LHCN-M2 (cell line): ENCODE measurements at places on chromosomes 12 and 14. TPM values are rescaled to one million over a fixed set of nuclear protein-coding genes. Genes with fewer than 3 reads are reported as not detected.

SFSWAP gene
- 20.0 and 27.4 TPM in 2 replicates for total RNA-seq

HOXC10 gene
- 6.9 and 7.5 TPM in 2 replicates for total RNA-seq

FGD4 gene
- 5.6 and 8.1 TPM in 2 replicates for total RNA-seq

RERG gene
- 3.0 and 5.3 TPM in 2 replicates for total RNA-seq

KRT8 gene
- total RNA-seq: 0.83 TPM in 1 of 2 replicates, not detected in the other

OLR1 gene
- not detected in 2 replicates for total RNA-seq

RHEBL1 gene
- 0.90 and 2.9 TPM in 2 replicates for total RNA-seq

IFI27L2 gene
- 63.5 and 107 TPM in 2 replicates for total RNA-seq

SERPINA9 gene
- 0.32 TPM in 1 of 2 replicates, not detected in the other for total RNA-seq

PLA2G1B gene
- total RNA-seq: not detected in 2 replicates

PTPRO gene
- 0.45 and 0.63 TPM in 2 replicates for total RNA-seq

DNA sequence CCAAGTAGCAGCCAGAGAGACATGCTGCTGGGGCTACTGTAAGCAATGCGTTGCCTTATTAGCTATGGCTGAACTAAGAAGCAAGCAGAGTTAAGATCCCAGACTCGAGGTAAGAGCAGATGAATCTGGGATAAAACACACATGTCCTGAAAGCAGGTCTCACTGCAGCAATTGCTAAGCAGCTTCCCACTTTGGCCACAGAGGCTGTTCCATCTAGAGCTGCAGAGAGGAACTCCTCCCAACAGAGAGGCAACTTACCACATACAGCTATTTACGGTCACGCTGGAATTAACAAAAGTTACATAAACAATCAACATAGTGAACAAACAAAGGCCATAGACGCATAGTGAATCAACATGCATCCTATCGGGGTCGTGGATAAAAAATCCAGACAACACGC, 90.2 kb downstream of the KSR2 start:
- no peak for DNase-seq

DNA sequence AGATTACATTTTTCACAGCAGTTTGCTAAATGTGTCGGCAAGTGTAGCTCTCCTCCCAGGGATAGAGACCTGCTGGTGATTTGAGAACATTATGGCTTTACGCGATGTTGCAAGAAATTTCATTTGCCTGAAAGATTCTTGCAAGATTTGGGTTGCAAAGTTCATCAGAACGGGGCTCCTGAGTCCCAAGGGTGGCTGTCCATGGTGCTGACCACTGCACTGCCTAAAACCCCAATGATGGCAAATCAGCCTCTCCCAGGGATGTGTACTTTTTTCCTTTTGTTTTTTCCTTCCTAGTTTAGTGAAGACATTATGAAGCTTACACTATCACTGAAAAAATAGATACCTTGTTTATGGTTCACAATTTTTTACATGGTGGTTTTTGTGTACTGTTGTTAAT, 85.4 kb downstream of the WSCD2 start:
- DNase-seq: peak; percentile 31

DNA sequence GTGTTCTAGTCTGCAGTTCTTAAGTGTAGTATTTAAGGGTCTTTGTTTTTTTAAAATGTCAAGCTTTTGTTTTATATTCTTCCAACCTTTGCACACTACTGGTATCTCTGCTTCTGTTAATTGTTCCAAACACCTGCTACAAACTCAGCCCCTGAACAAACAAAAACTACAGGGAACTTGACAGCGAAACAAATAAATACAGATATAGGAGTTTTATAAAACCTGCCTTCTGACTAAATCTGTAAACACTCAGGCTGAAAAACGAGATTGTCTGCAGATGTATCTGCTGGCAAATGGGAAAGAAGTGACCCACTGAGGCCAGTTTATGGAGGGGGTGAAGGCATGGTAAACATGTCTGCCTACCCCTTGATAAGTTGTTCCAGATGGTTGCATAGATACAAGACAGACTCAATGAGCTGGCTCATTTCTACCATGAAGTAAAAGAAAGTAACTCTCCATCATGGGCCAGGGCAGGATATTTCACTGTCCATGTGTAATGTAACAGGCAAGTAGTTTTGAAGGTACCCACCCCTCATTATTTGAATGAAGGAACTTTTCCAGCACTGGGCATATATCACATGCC, 75.6 kb downstream of the LMO3 start:
- no peak for DNase-seq

GRCh38 chr12:60014436-60014835, 418.6 kb downstream of the SLC16A7 start:
- DNase-seq: no peak

DNA sequence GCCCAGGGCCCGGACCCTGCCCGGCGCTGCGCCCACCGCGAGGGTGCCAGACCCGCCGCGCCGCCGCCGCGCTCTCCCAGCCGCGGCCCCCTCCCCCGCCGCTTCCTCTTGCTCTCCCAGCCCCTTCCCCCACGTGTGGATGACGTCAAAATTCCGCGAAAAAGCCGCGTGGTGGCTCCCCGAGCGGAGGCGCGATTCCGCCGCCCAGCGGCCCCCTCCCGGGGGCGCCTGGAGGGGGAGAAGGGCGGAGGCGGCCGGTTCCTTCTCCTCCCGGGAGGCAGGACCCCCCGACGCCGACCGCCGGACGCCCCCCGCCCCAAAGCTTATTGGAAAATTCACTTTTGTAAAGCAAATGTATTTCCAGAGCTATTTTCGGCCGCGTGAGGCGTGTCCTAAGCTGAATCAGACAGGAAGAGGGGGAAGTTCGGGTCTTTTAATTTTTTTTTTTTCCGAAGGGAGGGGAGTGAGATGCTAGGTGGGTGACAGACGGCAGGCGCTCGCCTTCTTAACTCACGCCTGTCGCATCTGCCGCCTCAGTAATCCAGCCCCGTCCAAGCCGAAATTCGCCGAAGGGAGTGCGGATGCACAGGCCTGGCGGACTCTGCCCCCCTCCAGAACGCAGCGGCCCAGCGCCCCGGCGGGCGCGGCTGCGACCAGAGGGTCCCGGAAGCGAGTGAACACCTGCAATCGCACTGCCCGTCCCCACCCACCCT, 4.1 kb upstream of the CCND2 start:
- peak; percentile 61 for DNase-seq

DNA sequence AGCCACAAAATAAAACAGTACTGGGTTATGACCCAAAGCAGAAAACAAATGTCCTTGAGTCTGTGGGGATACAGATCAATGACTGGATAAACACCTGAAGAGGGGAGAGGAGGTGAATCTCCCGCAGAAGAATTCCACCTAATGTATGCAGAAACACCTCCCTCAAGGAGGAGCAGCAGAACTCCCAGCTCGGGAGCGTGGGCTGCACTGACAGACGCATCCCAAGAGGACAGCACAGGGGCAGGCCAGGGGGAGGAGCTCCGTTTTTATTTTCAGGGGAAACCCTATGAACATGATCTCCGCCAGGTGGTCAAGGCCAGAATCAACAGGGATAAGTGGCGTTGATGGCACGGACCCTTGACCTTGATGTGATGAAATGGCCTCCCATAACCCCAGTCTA, 41.8 kb upstream of the PPP2R5C start:
- no peak for DNase-seq

DNA sequence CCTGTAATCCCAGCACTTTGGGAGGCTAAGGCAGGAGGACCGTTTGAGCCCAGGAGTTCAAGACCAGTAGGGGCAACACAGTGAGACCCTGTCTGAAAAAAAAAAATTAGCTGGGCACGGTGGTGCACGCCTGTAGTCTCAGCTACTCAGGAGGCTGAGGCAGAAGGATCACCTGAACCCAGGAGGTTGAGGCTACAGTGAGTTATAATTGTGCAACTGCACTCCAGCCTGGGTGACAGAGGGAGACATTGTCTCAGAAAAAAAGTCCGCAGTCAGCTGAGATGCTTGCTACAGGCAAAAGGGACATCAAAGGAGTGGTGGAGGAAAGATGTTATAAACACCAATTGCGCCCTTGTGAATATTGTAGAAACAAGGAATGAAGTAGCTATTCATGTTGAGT, 77.8 kb downstream of the NDUFA12 start:
- DNase-seq: no peak

- no peak for DNase-seq
Observed at GRCh38 chr14:85675957-85676356, 146.0 kb downstream of the FLRT2 start.

DNA sequence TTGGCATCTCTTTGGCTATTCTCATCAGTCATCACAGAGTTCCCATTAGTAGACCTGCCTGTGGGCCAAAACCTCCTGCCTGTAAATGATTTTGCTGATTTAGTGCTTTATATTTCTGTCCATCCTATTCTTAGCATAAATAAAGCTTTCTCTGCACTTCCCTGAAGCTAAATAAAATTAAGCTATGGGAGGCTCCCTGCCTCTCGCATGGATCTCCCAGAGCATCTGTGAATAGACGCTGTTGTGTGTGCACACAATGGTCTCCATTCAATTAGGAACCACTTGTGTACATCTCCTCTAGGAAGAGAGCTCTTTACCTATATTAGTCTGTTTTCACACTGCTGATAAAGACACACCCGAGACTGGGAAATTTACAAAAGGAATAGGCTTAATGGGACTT, 80.4 kb downstream of the PPFIBP1 start:
- DNase-seq: no peak

GRCh38 chr12:54005853-54006558, 2.8 kb upstream of the HOXC8 start:
- DNase-seq: peak; percentile 87

GRCh38 chr14:78075033-78075432, 95.1 kb upstream of the NRXN3 start:
- DNase-seq: no peak

DNA sequence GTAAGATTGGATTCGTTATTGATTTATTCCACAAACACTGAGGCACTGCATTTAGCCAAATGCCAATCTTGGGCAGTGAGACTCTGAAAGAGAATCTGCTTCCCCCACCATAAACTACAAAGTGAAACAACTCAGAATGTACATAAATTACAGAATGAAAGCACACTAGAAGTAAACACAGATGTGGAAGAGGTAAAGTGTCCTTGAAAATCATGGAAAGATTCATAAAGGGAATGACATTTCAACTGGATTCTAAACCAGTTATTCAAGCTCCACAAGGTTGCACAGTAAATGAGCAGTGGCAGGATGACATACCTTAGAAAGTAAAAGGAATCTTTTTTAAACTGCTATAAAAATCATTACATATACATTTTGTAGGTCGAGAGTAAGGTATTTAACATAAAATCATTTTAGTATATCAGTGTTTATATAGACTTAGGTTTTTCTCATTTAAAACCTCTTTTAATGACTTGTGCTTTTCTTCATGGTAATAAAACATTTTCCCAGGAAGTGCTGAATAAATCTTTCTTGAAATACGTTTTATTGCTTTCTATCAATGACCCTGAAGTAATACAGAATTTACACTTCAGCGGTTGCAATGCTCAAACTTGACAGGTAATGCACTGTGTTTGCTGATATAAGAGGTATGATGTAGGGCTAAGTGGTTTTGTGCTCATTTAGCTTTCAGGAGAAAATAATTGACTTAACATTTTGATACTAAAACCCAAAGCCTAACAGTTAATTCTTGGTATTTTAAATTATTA, 270.6 kb downstream of the NAV3 start:
- DNase-seq: no peak

DNA sequence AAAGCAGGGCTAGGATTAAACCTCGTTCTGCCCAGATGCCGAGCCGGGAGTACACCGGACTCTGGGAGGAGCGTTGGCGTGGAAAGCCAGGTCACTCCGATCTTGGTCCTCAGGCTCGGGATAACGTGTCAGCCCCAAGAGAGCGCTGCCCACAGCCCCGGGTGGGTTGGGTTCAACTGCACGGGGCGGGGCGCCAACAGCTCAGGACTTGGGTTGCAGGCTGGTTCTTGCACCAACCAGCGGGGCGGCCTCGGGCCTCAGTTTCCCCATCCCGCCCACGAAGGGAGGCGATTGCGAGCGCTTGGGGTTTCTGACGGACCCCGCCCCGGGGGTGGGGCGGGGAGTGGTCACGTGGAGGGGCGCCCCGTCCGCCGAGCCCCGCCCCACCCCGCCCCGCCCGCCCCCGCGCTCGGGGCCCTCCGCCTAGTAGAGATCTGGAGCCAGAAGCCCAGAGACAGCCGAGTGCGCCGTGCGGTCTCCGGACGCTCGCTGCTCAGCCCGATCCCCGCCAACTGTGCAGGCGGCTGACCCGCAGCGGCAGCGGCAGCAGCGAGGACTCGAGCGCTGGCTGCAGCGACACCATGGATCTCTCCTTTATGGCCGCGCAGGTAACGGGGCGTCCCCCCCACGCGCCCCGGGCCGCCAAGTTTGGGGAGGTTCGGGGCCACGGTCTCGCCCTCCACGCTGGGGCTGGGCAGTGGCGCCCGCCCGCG, at the start of gene C14orf132:
Gene C14orf132 (plus strand): TSS at position 443 of the 713 bp plus-strand sequence. CDS start 139 bp downstream, at position 582.
- peak; percentile 54 for DNase-seq

GRCh38 chr12:69527506-69528272, 57.5 kb downstream of the FRS2 start:
- peak; percentile 55 for DNase-seq

DNA sequence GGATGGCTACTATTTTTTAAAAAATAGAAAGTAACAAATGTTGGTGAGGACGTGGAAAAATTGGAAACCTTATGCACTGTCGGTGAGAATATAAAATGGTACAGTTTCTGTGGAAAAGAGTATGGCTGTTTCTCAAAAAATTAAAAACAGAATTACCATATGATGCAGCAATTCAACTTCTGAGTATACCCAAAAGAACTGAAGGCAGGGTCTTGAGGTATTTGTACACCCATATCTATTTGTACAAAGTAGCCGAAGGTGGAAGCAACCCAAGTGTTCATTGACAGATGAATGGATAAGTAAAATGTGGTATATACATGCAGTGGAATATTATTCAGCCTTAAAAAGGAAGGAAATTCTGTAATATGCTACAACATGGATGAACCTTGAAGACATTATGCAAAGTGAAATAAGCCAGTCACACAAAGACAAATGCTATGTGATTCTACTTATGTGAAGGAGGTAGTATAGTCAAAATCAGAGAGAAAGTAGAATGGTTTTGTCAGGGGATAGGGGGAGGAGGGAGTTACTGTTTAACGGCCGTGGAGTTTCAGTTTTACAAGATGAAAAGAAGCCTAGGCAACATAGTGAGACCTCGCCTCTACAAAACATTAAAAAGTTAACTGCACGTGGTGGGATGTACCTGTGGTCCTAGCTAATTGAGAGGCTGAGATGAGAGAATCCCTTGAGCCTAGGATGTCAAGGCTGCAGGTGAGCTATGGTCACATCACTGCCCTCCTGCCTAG, 38.4 kb upstream of the CCT2 start:
- no peak for DNase-seq

DNA sequence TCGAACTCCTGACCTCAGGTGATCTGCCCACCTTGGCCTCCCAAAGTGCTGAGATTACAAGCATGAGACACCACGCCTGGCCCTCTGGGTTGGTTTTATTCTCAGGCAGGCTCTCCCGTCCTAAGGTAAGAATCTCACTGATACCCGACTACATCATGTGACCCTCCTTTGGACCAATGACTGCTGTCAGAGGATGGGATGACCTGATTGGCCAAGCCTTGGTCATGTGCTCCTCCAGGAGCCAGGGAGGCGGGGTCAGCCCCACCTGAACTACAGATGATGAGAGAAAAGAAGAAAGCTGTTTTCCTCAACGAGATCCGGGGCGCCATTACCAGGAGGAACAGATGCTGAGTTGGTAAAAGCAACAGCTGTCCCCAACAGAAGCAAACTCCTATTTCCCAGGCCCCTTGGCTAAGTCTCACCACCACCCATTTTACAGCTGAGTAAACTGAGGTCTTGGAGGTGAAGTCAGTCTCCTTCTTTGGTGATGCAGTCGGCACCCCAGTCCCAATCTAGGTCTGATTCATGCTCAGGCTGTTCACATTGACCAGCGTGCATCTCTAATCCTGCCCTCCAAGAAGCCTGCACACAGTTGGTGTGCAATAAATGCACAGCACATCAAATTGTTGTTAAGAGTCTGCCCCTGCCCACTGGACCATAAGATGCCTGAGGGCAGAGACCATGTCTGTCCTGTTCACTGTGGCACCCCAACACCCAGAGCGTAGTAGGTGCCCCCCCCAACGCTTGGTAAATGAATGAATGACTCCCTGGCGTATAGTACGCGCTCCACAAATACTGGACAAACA, 118.8 kb downstream of the SCARB1 start:
- DNase-seq: peak; percentile 40
